Panc1 (cell line): ENCODE measurements at places on chromosomes 11 and 22. TPM values are rescaled to one million over a fixed set of nuclear protein-coding genes. Genes with fewer than 3 reads are reported as not detected.

DNA sequence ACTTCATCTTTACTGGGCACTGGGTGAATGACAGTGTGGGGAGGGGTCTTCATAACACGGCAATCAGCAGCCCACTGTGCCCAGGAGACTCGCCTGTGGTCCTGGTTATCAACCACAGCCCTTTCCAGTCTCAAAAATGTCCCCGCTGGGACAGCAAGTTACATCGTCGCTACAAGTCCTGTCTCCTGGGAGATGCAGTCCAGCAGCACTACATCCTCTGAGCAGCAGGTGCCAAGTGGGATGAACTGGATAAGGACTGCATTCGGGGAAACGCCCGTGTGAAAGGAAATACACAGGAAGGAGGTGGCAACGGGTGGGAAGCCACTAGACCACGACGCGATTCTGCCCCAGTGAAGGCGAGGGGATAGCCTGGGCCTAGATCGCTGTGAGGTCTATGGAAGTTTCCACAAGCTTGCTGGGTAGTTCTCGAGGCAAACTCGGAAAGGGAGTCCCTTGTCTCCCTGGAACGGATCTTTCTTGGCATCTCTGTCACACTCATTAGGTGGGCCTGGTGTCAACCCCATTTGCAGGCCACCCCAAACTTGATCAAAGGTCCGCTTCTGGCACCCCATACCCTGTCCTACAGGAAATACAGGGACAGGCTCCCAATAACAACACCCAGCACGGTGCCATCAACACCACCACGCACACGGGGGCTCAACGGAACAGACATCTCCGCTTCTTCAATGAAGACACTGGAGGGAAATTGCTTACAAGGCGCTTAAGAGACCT lies 4.4 kb downstream of the ASCL2 start:
- H3K36me3 ChIP-seq: no peaks in the 10 kb centered on the region
- H3K27me3 ChIP-seq: peaks cover 5% of the 10 kb centered on the region
- no peak for DNase-seq
- no peak overlapping the region for H3K27ac ChIP-seq

GRCh38 chr11:2815762-2816496 lies 69.6 kb downstream of the CDKN1C start:
- H3K4me1 ChIP-seq: no peaks in the 10 kb centered on the region
- no peaks in the 10 kb centered on the region for H3K27me3 ChIP-seq

MRGPRX1 gene
- not detected for total RNA-seq

DNA sequence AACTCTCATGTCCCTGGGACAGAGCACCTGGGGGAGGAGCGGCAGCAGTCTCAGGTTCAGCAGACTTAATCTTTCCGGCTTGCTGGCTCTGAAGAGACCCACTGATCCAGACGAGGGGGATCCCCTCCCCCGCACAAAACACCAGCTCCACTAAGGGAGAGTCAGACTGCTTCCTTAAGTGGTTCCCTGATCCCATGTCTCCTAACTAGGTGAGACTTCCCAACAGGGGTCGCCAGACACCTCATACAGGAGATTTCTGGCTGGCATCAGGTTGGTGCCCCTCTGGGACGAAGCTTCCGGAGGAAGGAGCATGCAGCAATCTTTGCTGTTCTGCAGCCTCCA lies 157.2 kb upstream of the TMEM45B start:
- H3K27ac ChIP-seq: no peak overlapping the region
- H3K36me3 ChIP-seq: no peaks in the 10 kb centered on the region
- H3K4me1 ChIP-seq: no peaks in the 10 kb centered on the region
- no peak for DNase-seq
- no peak overlapping the region for H3K4me3 ChIP-seq

DNA sequence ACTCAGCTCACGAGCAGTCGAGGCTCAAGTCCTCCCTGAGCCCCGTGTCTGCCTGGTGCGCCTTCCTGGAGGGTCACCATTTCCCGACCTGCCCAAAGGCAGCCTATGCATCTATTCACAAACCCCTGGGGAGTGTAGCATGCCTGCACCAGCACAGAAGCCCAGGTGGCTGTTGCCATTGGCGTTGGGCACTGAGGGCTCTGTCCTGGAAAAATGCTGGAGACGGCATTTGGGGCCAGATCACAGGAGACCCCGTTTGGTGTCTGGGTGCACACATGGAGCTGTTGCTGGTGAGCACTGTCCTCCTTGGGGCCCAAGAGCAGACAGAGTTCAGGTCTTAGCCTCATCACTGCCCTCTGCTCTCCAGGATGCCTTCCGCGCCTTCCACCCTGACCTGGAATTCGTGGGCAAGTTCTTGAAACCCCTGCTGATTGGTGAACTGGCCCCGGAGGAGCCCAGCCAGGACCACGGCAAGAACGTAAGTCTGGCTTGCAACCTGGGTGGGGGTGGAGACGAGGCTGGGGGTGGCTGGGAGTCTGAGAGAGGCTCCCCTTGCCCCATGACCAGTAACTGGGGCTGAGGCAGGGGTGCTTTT lies 9.4 kb downstream of the FADS2 start:
- no peaks in the 10 kb centered on the region for H3K27me3 ChIP-seq
- no peak overlapping the region for H3K4me3 ChIP-seq
- H3K4me1 ChIP-seq: peaks cover 32% of the 10 kb centered on the region
- no peak overlapping the region for H3K27ac ChIP-seq
- no peaks in the 10 kb centered on the region for H3K36me3 ChIP-seq

ARAP1 gene
- total RNA-seq: 73.6 TPM
